ENCODE measurements at places on chromosomes 7 and 10.

DNA sequence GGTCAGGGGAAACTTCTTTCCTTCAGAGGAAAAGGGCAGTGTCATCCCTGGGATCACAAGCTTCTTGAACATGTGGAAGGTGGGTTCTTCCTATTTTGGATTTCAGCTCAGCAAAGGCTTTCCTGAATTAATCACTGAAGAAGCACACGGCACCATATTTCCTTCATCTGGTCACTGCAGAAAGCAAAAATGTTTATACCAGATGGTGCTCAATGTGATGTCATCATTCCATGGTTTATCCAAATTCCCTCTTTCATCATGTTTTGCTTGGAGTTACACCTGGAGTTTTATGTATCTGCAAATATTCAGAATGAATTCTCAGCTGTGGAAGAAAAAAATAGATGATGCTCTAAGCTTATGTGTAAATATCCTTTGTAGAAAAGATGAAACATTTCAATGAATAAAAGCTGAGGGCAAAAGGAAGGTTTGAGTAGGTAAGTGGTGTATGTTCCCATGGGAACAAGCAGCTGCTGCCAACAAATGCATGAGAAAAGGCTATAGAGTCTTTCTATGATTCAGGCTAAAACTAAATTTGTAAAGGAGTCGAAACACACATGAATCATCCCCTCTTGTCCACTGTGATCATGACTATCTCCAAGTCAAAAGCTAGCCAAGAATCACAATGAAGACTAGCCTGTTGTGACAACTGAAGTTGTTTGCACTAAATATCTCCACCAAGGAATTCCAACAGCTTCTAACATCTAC is 26.9 kb upstream of the BPGM start:
- DNase-seq, result peak; percentile 79

DNA sequence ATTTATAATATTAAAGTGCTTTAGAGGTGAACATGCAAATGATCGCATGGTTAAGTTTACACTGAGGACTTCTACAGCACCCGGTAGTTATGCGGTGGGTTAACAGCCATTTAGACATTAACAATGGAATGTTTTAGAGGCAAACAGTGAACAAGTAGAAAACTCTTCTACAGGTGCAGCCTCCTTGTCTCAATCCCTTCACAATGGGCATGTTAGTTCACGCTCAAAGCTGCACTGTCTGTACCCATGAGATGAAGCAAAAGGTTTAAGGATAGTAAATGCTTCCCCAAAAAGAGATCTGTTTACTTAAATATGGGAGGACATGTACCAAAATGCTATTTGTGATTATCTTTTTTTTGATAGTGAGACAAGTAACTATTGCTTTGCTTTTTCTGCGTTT is 25.1 kb downstream of the PUS7 start:
- DNase-seq, result no peak

DNA sequence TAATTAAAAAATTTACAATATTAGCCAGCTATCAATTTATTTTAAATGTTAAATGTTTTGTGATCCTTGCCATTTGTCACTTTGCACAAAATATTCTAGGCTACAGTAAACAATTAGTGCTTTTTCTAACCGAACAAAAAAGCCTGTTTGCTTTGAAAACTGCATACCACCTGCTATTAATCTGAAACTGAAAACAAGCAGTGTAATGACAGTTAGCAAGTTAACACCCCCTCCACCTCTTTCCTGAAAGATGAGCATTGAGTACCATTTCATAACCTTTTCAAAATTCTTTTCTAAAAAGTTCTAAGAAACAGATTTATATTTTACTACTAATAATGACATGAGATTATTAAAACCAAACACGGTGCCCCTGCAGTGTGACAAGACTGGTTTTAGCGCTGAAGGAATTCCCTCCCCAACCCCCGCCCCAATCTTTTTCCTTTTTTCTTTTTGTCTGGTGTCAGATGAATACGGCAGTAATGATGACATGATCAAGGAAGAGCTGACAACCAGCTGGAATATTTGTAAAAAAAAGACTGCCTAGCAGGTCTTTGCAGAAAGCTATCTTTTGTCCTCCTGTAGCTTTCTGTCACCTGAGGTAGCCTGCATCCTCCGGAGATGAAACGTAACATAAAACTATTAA is 175.6 kb downstream of the CHCHD3 start:
- no peak for DNase-seq

DNA sequence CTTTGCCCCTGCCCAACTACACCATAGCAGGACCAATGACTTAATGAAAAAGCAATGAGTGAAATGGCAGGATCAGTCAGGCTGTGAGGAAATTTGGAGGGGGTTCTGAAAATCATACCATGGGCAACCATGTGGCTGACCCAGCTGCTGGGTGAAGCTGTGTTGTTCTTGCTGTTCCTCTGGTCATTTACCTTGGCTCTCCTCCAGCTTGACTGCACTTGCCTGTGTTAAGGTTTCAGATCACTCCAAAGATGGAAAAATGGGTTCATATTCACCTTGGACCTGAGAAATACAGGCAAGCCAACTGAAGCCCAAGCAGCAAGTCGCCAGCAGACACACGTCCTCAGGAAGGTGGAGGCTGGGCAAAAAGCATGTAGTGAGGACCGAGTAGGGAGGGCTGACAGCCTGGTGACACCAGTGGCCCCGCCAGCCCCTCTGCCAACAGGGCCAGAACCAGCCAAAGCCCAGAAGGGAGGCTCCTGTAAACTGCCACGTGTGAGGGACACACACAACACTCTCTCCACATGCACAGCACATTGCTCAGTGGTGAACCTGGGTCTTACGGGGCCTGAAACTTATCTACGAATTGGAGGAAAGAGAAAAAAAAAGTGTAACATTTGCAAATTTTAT is 40.1 kb downstream of the PARP12 start:
- no peak for DNase-seq
